Ascending aorta (tissue), 2 donors: ENCODE measurements at places on chromosomes 12 and 14. TPM values are rescaled to one million over a fixed set of nuclear protein-coding genes. Genes with fewer than 3 reads are reported as not detected.

The DAAM1 gene
- 67.6 TPM for total RNA-seq

DNA sequence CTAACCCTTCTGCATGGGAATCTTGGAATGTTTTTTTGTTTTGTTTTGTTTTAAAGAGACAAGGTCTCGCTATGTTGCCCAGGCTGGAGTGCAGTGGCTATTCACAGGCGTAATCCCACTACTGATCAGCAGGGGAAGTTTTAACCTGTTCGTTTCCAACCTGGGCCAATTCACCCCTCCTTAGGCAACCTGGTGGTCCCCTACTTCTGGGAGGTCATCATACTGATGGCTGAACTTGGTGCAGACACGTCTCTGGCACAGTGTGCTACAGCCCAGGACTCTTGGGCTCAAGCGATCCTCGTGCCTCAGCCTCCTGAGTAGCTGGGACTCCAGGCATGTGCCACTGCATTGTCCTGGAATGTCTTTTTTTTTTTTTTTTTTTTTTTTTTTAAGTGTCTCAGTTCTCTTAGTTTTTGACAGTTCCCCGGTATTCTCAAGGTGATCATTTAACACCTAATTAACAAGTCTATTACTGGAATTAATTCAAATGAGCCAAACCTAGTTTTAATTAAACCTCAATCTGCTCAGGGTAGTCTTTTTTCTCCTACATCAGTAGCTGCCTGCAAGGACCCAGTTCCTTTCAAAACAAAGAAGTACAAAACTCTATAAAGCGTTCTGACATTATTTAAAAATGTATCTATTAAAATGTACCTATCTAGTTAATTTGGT lies 49.0 kb upstream of the ISM2 start:
- DNase-seq: no peak

The NRXN3 gene
- 21.0 TPM for total RNA-seq

DNA sequence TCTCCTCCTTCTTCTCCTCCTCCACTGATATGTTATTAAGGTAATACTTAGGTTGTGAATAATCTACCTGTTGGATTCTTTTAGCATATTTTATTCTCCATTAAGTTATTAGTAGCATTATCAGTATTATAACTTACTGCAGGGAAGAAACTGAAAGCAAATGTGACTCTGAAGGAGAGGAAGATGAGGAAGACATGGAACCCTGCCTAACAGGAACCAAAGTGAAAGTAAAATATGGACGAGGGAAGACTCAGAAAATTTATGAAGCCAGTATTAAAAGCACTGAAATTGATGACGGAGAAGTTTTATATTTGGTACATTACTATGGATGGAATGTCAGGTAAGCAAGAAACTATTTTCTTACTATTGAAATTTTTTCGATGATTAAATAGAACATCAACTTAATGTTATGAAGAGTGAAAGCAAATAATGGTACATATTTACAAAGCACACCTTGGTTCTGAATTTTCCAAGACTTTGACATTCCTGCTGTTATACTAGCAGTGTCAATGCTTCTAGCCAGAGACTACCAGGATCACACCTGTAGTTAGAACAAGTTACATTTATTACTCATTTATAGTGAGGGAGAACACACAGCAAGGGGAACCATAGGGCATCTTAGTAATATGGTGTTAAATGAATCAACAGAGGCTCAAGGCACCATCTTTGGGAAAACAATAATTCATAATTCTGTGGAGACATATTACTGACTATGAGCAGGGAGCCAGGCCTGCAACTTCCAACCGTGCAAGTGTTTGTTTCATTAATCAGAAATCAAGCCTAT lies 42.0 kb upstream of the TOMM20L start:
- DNase-seq: no peak

GRCh38 chr14:30266290-30266689 lies 292.7 kb upstream of the G2E3 start:
- DNase-seq: no peak

DNA sequence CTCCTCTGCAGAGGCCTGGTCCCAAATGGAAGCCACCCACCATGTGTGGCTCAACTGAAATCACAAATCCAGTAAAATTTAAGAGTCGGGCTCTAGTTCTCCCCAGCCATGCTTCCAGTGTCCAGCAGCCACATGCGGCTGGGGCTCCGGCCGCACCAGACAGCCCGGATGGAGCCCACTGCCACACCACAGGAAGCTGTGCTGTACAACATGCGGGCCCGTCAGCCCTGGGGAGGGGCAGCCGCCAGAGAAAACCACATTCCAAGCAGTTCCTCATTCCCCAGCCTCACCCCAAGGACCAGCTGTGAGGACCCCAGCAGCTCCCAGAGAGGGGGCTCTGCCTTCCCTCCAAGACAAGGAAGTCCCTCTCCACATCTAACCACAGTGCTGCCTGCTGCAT lies 135.0 kb downstream of the NCOR2 start:
- DNase-seq: no peak

DNA sequence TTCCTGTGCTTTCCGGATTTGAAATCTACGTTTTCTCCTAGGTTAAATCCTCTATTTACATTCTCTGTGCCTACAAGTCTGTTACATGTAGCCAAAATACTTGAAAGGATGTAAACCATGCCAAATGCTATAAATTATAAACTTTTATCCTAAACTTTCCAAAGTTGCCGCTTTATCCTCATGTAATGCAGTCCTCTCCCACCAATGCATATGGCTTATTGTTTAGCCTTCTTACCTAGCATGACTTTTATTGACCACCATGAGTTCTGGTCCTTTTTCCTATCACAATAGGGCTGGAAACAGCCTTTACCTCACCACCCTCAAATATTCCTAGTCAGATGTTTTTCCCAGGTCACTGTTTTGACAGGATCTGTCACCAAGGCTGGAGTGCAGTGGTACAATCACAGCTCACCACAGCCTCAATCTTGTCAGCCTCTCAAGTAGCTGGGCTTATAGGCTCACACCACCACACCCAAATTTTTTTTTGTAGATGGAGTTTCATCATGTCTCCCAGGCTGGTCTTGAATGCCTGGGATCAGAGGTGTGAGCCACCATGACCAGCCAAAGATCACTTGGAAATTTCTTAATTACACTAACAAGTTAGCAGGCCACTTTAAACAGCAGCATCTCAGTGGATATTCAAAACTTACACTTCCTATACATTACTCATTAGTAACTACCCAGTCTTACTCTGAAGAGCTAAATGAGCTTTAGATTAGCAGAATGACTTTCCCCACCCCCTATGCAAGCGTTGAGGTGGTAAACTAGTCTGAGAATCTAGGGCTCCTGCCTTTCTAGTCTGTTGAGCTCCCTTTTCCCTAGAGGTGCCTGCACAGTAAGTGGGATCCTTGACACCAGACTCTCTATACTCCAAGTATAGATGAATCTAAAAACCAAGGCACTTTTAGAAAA lies 4.1 kb downstream of the TUBA1B start:
- no peak for DNase-seq

- no peak for DNase-seq
Observed at GRCh38 chr12:74541074-74541473, 3.4 kb downstream of the ATXN7L3B start.

DNA sequence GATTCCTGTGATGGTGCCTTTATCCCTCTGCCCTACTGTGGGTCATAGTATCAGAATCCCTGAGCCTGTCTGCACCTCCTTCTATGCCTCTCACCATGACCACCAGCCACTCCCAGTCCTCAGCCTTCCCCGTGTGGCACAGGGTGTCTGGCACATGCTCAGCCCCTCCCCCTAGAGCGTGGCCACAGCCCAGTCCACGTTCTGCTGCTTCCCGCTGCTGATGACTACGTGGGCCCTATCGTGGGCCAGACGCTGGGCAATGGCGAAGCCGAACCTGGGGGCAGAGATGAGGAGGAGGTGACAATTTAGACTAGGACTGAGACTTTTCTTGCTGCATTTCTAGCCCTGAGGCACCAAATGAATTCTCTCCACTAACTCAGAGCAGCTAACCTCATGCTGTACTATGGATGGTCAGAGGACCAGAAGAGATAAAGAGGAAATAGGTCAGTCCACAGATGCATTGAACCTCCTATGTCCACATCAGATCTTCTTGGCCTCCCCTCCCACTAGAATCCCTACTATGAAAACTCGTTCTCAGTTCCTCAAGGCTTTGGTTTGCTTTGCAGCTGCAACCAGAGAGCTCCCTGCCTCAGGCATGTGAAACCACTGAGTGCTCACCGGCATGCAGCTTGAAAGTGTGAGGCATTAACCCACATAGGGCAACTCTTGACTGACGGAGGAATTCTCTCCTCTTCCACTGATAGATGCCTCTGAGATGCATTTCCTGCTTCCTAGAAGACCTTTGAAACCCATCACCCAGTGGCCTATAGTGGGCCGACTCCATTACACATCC lies 126.3 kb upstream of the DHRS4 start:
- no peak for DNase-seq

DNA sequence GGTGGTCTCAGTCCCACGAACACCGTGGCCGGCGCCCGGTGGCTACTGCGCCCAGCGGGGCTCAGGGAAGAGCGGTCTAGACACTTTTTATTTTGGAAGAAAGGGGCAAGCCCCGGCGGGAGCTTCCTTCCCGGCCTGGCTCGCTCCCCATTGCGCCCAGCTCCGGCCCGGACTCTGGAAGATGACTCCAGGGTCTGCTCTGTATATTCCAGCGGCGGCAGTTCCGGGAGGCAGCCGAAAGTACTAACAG lies 225.1 kb upstream of the CRY1 start:
- no peak for DNase-seq

DNA sequence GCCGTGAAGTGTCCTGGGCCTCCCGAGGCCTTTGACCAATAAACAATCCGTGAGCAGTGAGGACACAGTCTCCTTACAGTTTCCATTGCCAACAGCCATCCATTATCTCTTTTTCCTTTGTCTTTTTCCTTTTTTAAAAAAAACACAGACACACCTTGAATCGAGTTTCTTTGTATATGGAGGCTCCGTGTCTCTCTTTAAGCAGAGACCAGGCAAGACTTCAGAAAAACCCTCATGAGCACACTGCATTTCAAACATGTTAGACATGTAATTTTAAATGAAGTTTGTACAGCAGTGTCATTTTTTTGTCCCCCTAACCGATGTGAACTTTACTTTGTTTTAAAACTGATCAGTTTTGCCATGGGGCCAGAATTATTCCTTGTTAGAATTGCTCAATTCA lies 111.1 kb downstream of the SPTSSA start:
- no peak for DNase-seq

The TAS2R14 gene
- total RNA-seq: not detected

GRCh38 chr12:72829838-72830237 lies 557.7 kb downstream of the TRHDE start:
- DNase-seq: no peak

DNA sequence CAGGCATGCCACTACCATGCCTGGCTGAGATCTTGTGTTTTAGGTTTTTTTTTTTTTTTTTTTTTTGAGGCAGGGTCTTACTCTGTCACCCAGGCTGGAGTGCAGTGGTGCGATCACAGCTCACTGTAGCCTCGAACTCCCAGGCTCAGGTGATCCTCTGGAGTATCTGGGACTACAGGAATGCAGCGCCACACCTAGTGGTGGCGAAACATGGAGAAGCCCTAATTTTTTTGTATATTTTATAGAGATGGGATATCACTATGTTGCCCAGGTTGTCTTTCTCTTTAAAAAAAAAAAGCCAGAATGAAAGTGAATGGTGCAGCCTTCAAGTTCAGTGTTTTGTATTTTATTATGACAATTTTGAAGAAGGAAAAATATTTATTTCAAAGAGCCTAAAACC lies 44.1 kb downstream of the FGD4 start:
- no peak for DNase-seq

DNA sequence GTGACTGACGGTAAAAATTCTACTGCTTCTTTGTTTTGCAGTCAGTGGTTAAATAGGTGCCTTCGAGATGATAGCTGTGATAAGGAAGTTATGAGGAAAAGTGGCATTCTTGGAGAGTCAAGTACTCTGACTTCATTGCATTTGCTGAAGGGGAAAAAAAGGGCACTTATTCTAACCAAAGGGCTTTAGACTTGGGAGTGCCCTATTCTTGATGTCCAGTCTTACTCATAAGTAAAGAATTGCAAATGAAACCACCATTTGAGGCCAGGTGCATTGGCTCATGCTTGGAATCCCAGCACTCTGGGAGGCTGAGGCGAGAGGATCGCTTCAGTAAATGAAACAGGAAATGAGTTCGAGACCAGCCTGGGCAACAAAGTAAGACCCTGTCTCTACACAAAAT lies 40.3 kb downstream of the BRAP start:
- DNase-seq: no peak

GRCh38 chr12:1531654-1532374 lies 62.6 kb downstream of the FBXL14 start:
- DNase-seq: no peak

The MEG3 gene
- total RNA-seq: 105 TPM

- DNase-seq: no peak
Observed at GRCh38 chr12:2779281-2779680, 15.5 kb upstream of the FKBP4 start.
